ENCODE measurements at places on chromosomes 16 and 17.

DNA sequence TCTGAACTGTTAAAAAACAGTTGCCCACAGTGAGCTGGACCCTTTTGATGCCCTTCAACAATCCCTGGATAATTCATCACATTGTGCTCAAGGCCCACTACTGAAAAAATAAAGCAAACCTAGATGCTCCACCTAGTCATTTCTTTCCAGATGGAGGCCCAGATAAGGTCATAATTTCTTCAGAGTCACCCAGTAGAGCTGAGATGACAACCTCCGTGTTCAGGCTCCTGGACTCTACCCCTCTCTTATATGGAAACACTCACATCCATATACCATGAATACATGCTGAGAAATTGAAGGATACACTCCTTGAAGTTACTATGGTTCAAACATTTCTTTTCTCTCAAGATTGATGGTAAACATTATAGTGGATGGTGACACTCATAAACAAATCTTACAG is 2.7 kb upstream of the ABCA3 start:
- DNase-seq: no peak

DNA sequence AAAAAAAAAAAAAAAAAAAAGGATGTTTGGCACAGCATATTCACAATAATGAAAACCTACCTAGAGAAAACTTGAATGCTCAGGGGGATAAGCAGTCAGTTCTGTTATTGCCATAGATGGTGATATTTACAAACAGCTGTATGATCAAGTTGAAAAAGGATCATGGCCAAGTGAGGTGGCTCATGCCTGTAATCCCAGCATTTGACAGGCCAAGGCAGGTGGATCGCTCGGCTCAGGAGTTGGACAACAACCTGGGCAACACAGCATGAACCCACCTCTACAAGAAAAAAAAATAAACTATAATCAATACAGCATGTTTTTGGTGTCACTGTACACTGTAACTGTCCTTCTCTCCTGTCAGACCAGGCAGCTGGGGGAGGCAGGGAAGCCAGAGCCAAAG is 19.1 kb downstream of the ANKS3 start:
- DNase-seq: no peak

GRCh38 chr16:58651965-58652348 is 22.3 kb upstream of the CNOT1 start:
- no peak for DNase-seq

DNA sequence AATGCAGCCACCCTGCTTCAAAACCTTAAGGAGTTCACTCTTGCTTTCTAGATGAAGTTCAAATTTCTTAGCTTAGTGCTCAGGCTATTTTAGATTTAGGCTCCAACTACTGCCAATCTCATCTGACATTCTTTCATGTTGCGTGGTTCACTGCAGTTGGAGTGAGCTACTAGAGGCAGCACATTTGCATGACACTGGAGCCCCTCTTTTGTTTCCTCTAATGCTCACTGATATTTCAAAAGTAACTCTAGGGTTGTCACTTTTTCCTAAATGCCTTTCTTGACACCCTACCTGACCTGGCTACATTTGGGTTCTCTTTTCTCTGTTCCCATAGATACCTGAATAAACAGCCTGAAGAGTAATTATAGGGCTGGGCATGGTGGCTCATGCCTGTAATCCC is 586.5 kb upstream of the GOT2 start:
- DNase-seq: no peak

DNA sequence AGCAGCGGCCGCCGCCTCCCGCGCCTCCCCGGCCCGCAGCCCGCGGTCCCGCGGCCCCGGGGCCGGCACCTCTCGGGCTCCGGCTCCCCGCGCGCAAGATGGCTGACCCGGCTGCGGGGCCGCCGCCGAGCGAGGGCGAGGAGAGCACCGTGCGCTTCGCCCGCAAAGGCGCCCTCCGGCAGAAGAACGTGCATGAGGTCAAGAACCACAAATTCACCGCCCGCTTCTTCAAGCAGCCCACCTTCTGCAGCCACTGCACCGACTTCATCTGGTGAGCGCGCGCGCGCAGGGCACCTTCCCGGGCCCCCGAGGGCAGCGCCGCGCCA is 258 bp downstream of the PRKCB start:
- no peak for DNase-seq

DNA sequence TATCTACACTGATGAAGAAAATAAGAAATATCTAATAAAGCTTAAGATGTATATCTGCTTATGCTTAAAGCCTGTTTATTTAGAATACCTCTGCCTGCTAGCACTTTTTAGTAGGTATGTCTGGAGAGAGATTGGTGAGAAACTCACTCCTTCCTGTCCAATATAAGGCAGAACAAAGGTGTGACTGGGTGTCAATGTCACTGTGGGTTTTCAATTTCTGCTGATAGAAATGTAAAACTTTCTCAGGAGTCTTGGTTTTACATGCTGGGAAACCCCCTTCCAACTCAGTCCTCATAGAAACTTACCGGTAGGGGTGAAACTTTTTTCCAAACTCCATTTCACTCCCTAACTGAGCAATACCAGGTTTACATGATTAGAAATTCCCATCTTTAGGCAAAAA is 17.8 kb upstream of the MPHOSPH6 start:
- DNase-seq: no peak

Measured in spinal cord (tissue), 10 donors.